ENCODE measurements at places on chromosomes 4 and X.

DNA sequence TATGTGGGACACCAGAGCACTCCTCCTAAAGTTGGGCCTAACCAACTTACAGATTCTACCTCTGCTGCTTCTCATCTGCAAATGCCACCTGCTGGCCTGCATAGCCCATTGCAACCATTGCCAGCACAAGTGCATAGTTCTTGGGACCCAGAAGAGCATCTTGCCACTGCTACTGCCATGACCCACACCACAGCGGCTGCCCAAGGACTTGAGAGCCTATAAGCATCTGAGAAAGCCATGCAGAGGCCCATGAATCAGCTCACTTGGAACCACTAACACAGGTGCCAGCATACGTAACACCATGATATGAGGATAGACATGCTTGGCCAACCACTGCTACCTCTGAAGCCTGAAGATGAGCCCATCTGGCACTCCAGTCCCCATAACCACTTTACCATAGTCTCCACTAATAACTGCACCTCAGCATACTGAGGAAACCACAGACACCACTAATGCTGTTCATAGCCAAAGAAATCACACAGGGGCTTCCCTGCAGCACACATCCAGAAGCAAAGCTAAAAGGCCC is 258.1 kb upstream of the AGTR2 start:
- ATAC-seq: no peak

DNA sequence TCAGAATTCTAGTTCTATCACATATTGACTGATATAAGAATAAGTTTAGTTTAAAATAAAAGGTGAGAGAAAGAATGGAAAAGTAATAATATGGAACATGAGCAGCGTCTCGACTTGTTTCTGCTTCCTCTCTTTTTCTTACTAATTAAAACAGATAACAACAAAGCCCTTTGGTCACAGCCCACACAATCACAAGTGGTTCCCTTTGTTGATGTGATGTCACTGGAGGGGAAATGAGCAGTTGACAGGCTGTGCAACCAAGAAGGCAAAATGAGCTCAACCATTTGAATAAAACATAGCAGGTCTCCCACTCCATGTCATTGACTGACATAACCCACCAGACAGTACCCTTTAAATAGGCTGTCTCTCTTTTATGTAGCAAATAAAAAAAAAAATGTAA is 342.5 kb upstream of the MAGEB2 start:
- ATAC-seq: no peak

DNA sequence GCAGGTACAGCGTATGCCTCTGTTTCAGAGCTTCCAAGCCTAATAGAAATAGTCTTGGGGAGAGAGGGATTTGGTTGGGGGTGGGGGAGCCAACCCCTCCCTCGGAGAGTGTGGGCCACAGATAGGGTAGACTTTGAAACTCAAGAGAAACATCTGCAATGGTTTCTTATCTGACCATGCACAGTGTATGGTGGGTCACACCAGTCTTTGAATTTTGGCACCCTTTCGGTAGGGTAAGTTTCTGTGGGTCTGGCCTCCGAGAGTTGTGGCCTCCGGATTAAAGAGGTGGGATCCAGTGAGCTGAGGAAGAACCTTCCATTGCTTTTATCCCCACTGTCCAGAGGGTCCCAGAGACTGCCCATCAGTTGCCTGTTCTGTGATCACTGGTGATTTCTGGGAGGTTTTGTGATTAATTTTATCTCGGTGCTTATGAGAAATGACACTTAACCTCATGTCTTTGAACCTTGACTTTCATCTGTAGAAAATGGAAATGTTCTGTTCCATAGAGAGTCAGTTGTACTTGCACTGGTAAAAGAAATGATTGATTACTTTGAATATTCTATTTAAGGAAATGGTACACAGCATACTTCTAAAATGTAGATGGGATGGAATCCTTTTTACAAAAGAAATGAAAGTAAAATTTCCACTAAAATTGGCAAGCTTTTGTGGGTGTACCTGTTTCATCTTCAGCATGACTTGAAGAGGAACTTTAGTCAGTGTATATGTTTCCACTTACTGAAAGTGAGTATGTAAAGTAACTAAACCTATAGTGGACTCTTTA is 62.7 kb downstream of the TMEM131L start:
- ATAC-seq: no peak

DNA sequence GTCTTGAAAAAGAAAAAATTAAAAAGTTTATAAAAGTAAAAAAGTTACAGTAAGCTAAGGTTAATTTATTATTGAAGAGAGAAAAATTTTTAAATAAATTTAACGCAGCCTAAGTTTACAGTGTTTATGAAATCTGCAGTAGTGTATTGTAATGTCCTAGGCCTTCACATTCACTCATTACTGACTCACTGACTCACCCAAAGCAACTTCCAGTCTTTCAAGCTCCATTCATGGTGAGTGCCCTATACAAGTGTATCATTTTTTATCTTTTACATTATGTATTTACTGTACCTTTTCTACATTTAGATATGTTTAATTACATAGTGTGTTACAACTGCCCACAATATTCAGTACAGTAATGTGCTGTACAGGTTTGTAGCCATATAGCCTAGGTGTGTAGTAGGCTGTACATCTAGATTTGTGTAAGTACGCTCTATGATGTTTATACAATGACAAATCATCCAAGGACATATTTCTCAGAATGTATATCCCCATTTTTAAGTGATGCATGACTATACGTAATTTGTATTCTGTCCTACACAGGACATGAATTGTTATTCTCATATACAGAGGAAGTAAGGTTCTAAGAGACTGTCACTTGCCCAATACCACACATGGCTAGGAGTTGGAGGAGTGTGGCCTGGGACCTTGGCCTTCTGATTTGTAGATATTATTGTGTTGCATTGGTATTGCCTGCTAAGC is 19.5 kb upstream of the PDCL2 start:
- ATAC-seq: no peak

- no peak for ATAC-seq
These were observed 277.8 kb downstream of the TENM3 start for GRCh38 chr4:182521011-182521410.

- no peak for ATAC-seq
These were observed 388.3 kb downstream of the PDGFC start for GRCh38 chr4:156583265-156583664.

DNA sequence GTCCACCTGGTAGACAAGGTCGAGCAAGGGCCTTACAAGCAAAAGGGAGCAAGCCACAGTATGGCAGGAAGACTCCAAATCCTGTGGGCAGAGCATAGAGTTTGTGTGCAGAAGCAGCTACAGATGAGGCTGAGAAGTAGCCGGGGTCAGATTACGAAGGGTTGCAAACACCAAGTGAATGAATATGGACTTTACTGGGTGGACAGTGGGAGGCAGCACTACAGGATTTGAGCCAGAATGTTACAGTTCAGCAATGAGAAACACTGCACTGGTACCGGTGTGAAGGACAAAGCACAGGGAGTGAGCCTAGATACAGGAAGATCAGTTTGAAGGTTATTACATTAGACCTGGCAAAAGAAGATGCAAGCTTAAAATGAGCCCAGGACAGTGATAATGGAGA is 46.1 kb upstream of the HOPX start:
- ATAC-seq: no peak

GRCh38 chrX:261167-261918 is 19.8 kb upstream of the PLCXD1 start:
- peak; percentile 59 for ATAC-seq

GRCh38 chr4:155578219-155578618 is 88.4 kb upstream of the GUCY1A1 start:
- no peak for ATAC-seq
